Cortex of kidney (tissue), 1 donor: ENCODE measurements at places on chromosomes 6 and 20.

DNA sequence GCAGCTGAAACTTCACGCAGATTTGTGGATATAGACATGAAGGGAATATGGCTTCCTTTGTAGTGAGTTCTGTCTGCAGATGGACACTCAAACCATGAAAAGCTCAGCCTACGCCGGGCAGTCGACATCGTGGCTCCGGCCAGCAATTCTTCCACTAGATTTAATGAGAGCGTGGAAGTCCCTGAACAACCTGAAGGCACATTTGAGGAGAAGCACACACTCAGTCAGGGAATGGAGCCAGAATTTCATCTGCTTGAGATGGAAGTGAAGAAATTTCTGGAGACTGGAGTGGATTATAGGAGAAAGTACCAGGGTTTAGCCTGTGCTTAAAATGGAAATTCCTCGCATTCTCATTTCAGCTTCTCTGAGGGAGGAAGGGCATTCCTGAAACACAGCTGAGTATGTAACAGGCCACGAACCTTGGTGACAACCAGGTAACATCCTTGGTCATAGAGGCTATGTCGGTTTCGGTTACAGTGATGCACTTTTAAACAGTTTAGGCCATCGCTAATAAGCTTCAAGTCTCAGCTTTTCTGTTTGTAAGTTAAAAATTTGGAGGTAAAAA lies 80.5 kb upstream of the AGPAT4 start:
- no peak for DNase-seq

DNA sequence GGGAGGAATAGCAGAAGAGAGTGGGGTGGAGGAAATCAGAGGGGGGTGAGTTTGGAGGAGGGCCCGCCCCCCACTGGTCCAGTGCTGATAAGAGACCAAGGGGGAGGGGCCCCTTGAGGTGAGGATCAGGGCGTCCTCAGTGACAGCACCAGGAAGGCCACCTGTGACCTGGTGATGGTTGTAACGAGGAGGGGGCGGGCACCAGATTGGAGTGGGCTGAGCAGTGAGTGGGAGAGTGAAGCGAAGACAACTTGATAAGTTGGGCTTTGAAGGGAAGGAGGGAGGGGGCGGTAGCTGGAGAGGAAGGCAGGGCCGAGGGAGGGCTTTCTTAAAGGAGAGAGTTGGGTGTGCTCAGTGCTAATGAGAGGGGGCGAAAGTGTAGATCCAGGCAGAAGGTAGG lies 30.7 kb downstream of the CDH22 start:
- no peak for DNase-seq

DNA sequence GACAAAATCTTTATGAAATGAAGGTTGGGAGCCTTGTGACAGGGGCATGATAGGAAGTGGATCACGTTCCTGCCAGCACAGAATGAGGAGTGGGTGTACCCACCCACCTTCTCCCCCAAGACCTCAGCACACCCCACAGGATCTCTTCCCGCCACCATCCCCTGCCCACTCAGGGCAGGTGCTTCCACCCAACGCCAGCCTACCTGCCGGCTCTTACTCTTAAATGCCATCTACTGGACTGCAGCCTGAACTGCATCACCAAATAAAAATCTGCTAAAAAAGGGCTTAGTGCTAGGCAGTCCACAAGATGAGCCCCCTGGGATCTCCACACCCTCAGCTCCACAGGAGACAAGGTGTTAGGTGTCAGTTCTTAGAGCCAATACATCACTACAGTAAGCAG lies 20.6 kb downstream of the DTNBP1 start:
- DNase-seq, result no peak

DNA sequence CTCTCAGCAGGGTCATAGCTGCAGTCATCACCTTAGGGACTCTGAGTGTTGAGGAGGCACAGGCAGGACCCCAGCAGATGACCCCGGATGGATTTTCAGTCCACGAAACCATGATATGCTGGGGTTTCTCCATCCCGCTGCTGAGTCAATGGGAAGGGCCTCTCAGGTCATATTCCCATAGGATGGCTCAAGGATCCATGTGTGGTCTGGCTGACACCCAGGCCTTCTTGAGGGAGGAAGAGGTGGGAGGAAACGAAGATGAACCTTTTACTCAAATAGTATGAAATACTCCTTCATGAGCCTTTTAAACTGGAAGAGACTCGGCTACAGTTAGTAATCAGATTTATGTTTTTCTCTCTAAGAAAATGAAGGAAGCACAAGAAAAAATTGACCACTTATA lies 10.3 kb upstream of the RALY start:
- DNase-seq, result no peak

DNA sequence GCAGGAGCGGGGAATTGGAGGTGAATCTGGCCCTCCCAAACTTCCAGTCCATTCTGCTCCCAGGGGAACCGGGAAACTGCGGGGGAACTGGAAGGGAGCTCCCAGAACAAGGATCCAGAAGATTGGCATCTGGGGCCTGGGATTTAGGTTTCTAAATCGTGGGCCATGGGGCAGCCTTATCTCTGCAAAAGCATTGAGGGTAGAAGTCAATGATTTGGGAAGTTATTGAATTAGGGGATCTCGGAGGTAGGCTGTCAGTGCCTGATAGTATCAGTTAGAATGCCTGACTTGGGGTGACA lies 45.1 kb downstream of the HNF4A start:
- DNase-seq, result no peak

DNA sequence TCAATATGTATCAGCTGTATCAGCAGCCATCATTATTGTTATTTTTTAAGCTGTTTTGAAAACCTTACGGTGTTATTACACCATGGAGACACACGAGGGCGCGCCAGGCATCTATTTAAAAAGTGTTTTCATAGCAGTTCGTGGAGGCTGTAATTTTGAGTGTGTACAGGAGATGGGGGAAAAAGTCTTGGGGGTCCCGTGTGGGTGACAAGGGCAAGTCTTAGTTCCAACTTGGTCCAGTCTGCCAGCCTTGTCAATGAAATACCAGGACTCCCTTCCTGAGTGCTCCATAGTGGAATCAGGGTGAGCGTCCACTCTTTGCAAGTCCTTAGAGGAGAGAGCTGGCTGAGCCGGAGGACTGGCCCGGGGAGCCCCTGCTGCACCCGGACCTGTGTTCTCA lies 43.3 kb downstream of the SLC2A10 start:
- DNase-seq, result no peak

DNA sequence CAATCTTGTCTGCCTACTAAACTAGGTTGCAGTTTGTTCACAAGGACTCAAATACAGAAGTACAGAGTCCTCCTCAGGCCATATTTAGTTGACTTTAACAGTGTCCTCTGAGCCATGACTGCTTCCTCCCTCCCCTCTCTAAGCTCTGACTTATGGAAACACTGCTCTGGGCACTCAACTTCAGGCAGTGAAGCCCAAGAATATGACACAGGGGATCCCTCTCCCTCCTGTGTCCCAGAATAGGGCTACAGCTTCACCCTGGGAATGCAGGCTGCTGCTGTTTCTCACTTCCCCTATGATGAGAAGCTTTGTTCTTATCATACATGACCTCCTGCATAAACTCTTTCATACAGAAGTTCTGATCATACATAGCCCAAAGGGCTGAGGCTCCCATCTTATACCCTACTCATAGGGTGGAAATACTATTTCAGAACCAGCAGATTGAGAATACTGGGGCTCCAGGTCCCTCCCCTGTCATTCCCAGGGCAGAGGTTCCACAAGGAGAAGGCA lies 97.3 kb upstream of the UST start:
- DNase-seq, result no peak
